Spleen (tissue), 13 donors: ENCODE measurements at places on chromosomes 2 and 18. TPM values are rescaled to one million over a fixed set of nuclear protein-coding genes. Genes with fewer than 3 reads are reported as not detected.

DNA sequence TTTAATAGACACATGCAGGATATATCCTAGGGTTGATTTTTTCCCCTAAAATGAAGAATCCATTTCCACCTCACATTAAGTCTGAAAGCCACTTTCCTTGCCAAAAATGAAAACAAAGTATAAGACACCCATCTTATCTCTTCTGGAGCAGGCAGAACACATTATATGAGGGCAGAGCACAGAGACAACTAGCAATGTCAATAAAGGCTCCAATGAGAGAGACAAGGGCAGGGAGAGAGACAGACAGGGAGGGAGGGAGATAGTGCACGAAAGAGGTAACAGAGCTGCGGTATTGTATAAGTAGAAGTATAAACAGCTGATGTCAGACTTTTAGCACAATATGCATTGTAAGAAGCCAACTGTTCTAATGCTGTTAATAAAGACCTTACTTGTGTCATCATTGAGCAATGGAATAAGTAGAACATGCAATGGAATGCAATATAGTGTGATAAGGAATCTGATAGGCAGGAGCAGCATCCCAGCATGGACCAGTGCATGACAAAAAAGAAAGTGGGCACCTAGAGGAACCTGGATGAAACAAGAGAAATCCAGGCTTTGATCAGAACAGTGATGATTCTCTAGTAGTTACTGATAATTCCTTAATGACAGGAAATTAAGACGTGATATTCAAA lies 150.6 kb upstream of the TCF4 start:
- DNase-seq: no peak

GRCh38 chr2:37323781-37324535 lies 675 bp downstream of the PRKD3 start:
- DNase-seq: peak; percentile 84

GRCh38 chr18:24103320-24104021 lies 35.4 kb upstream of the CABYR start:
- no peak for DNase-seq

DNA sequence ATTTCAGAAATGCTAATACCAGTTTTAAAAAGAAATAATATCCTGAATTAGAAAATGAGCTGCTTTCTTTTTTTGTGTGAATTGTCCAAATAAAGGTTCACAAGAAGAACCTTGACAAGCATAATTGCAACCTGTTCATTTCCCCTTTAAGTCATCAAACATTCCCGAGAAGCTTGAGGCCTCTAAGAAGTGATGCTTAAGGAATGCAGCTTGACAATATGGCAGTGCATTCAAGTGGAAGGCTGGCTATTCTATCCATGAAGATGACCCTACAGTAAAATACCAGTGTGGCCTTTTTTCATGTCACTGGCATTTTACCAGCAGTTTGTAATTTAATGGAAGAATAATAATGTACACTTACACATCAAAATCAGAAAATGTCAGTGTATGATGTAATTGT lies 216.7 kb downstream of the CTNNA2 start:
- no peak for DNase-seq

- DNase-seq: no peak
Observed at GRCh38 chr2:220847006-220847405, 725.1 kb downstream of the EPHA4 start.

GRCh38 chr2:11602563-11603204 lies 67.3 kb downstream of the NTSR2 start:
- DNase-seq: no peak

DNA sequence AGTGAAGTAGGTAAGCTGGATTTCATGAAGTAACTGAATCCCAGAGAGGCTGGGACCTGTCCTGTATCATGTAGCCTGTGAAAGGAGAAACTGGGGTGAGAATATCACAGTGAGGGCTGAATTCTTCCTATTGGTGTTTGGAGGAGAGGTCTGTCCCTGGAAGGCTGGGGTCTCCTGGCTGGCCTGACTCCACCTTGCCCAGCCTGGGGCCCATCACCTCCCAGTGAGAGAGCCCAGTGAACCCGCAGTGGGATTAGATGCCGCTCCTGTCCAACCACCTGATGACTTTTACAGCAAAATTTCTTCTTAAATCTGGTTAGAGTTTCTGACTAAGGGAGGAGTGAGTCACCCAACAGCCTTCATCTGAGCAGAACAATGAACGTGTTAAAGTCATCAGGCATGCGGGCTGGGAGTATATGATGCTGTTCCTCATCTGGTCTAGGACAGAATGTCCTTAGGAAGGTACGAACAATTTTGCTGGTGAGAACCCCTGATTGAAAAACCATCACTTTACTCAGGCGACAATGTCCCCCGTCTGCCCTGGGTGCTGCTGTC lies 152.9 kb downstream of the LPIN1 start:
- DNase-seq: no peak

- DNase-seq: no peak
Observed at GRCh38 chr2:205721057-205721449, 38.8 kb downstream of the NRP2 start.

- no peak for DNase-seq
Observed at GRCh38 chr2:105674859-105675541, 69.7 kb upstream of the NCK2 start.

DNA sequence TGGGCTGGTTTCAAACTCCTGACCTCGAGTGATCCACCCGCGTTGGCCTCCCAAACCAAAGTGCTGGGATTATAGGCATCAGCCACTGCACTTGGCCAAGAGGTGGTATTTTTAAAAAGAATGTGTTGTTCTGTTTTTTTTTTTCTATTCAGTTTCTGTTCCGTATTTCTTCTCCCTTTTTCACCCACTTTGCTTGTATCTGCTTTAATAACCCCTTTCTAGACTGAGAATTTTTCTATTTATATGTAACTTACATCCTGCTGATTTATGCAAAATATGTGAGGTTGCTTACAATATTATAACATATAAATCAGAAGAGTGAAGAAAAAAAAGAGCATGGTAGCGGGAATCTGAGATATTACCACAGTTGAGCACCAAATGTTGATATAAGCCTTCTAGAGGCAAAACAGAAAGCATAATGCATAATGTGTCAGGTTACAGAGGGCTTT lies 17.2 kb upstream of the LYPD6B start:
- no peak for DNase-seq

DNA sequence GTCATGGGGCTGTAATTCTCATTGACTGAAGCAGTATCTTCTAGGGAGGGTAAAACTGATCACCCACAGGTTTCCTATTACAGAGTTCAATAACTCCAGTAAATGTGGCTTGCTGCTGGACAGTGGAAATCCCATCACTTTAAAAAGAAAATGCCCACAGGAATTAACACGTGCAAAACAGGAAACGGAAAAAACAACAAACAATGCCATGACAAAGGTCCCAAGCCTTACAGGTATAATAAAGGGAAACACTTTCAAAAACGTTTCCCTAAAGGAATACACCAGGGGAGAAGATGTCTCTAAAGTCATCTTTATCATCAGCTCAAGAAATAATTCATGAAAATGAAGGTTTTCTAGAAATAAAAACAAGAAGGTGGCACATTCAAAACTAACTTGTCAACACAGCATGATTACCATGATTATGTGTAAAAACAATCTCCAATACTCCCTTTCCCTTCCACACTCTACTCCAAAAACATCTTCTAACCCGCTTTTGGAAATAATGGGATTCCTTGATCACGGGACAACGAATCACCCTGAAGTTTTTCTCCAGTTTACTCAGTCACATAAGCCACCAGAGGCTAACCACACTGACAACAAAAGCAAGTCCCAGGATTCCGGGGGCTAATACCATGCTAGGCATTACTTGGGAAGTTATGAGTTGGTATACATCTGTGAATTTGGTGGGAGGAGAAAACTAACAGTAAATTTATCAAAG lies 167.9 kb downstream of the TCF4 start:
- DNase-seq: no peak

DNA sequence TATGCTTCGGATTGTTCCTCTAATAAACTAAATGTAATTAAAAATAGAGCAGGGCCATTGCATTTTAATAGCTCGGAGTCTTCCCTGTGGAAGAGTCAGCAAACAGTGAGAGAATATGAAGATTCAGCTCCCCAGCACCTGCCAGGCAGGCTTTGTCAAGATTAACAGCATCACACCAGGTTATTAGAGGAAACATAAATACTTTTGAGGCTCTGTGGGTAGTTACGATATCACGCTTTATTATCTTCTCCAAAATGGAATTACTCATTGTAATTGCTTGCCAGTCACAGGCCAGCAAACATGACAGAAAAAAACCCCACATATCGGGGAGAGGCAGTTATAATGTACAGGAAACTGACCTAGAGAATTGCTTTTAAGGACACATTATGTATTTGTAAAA lies 303.9 kb downstream of the CPS1 start:
- DNase-seq: no peak

GRCh38 chr18:7618891-7619442 lies 51.9 kb downstream of the PTPRM start:
- DNase-seq: no peak

GRCh38 chr2:219446101-219446504 lies 11.5 kb downstream of the SPEG start:
- DNase-seq: no peak

- DNase-seq: peak; percentile 72
Observed at GRCh38 chr2:3637692-3638455, 20.1 kb upstream of the ALLC start.

DNA sequence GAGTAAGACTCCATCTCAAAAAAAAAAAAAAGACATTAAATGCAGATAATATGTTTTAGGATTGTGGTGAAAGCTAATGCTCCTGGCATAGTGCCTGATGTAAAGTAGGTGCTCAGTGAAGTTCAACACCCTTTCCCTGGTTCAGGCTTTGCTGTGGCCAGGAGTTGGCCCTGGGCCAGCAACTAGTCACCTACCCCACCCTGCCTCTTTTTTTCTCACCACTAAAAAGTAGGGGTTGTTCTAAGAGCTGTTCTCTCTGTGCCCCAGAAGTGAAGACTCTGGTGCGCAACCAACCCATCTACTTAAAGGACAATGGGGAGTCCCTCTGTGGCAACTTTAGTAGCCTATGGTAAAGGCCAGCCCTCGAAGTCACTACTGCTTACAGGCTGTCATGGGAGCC lies 75.9 kb downstream of the DNMT3A start:
- DNase-seq: no peak

GRCh38 chr18:42338683-42339082 lies 383.6 kb downstream of the PIK3C3 start:
- no peak for DNase-seq

DNA sequence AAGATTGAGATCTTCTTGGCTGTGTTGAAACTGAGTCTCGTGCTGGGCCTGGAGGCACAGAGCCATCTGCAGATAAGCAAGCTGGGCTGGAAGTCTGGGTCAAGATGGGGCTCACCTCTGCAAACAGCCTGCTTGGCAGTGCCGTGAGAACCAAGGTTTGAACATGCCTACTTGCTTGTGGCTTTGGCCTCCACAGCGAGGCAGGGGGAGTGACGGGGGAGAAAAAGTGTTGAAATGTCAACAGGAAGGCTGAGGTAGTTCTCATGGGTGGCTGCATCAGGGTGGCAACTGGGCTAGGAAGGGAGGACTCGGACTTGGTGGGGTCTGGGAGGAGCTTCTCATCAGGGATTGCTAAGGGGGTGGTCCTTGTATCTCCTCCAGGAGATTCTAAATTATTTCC lies 99.7 kb downstream of the THNSL2 start:
- DNase-seq: no peak

Gene GFPT1
- polyA plus RNA-seq: 3.5 TPM

Gene MALL
- polyA plus RNA-seq: 2.7 TPM

Gene CRIM1
- polyA plus RNA-seq: 14.1 TPM

Gene SULT1C4
- polyA plus RNA-seq: 0.09 TPM

Gene CHPF
- polyA plus RNA-seq: 4.8 TPM

Gene GALR1
- polyA plus RNA-seq: not detected
